ENCODE measurements at places on chromosomes 7 and 10. TPM values are rescaled to one million over a fixed set of nuclear protein-coding genes. Genes with fewer than 3 reads are reported as not detected.

SFTPD gene
- 2.8 TPM for total RNA-seq

PTPRZ1 gene
- total RNA-seq, result 0.60 TPM

IL15RA gene
- 14.0 TPM for total RNA-seq

ACTR3C gene
- total RNA-seq, result 18.1 TPM

GJC3 gene
- total RNA-seq, result 3.6 TPM

GLCCI1 gene
- total RNA-seq, result 4.7 TPM

CISD1 gene
- 11.1 TPM for total RNA-seq

FGFBP3 gene
- 1.0 TPM for total RNA-seq

DDC gene
- total RNA-seq, result 2.7 TPM

NXPH1 gene
- total RNA-seq, result not detected

ITGA8 gene
- 0.79 TPM for total RNA-seq

ANKRD1 gene
- total RNA-seq, result 1.6 TPM

HIP1 gene
- 5.3 TPM for total RNA-seq

FGFR2 gene
- total RNA-seq, result 41.6 TPM

DLX6 gene
- not detected for total RNA-seq

ZNF655 gene
- 29.1 TPM for total RNA-seq

Data from pancreas (tissue), 10 donors.